ENCODE measurements at places on chromosomes 12 and 14.

DNA sequence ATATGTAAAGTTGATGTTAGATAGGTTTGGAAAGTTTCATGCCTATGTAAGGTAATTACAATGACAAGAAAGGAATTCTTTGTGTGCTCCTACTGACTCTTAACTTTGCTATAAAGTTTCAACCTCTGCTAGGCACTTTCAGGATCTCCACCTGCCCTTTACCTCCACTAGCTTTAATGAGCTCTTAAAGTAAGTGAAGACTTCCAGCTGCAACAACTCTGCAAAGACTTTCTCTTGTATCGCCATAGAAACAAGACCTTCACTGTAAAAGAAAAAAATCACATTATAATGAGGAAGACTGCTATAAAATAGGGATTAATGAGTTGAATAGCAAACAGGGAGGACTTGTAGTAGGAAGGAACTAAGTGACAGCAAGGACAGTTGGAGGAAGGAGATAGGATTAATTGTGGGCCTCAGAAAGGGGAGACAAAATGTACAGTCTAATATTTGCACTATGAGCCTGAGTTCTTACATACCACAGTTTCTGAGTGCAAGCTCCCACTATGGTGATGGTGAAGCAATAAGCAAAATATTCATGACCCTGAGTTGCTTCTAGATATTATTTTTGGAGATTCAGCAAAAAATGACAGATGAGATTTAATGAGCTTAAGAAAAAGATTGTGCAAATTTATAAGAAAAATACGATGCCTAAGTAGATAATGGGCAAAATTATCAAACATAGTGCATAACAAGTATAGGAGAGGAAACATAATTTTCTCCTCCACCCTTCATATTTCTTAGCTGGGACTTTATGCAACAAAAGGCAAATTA, 66.7 kb downstream of the DHRS2 start:
- no peak for DNase-seq

DNA sequence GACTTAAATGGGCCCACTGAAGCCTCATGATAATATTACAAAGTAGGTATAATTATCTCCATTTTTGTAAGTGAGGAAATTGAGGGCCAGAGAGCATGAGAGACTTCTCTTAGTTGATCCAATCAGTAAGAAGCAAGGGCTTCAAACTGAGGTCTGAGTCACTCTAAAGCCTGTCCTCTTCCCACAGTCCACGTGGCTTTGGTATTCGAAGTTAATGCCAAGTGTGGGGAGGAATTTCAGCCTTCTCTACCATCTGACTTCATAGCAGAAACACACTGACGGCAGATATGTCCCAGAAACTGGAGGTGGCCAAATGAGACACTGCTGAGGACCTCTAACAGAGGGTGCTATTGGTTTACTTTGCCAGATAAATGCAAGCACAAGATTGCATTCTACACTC, 114.4 kb upstream of the OVCH1 start:
- DNase-seq = no peak

- no peak for DNase-seq
Measured at GRCh38 chr12:112842441-112842840, 50.9 kb downstream of the RPH3A start.

DNA sequence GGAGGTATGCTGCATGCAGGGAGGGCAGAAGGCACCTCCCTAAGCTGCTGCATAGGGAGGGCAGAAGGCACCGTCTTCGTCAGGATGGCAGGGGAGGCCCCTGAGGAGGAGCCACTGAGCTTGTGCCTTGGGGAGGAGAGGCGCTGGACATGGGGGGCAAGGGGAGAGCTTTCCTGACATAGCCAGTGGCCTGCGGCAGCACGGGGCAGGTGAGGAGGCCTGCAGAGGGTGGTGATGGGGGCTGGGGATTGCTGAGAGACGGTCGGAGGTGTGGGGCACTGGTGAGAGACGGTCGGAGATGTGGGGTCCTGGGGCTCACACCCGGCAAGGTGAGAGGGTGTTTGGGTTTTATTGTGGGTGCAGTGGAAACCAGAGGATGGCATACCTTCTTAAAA, 10.4 kb upstream of the BDKRB2 start:
- DNase-seq = no peak

DNA sequence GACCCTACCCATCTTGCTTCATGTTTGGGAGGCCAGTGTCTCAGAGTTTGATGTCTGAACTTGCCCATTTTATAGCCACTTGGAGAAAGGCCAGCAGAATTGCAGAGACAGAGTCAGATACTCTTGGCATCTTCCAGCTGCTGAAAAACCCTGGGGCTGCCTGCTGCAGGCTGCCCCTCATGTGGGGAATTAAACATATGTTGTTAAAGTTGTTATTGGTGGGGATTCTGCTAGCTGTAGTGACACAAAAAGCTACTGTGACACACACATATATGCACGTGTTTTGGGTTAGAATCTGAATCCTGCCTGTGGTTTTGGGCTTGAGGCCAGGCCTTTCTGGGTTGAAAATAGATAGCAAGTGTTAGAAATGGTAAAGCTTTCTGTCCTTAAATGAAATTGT, 1288.4 kb downstream of the AACS start:
- no peak for DNase-seq

DNA sequence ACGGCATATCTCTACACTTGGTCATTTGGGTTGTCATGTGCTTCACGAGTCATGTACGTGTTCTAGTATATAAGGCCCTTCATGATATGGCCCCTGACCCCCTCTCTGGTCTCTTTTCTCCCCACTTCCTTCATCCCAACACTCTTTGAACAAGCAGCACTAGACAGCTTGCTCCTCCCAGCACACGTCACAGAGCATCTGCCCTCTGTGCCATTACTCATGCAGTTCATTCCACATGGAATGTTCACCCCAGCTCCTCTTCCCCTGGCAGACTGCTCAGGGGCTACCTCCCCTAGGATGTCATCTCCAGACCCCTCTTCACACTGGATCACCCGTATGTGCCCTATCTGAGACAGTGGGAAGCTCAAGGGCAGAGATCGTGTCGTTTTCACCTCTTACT, 14.1 kb upstream of the LRP1-AS start:
- DNase-seq = no peak

- no peak for DNase-seq
Measured at GRCh38 chr14:77903221-77903620, 103.3 kb downstream of the ADCK1 start.

DNA sequence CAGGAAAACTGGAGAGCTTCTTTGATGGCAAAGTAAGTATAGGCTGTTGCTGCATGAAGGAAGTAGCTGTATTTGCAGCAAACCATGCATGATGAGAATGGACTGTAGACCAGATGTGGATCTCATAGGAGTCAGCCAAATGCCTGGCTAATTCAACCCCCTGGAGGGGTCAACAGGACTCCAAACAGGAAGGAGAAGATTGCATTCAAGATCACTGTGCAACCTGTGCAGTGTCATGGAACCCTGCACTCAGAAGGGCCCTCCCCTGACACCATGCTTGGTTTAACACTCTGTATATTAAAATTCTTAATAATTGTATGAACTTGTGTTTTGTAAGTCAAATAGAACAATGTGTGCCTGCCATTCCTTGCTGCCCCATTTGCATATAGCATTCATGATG, 225.1 kb upstream of the FSCB start:
- DNase-seq = no peak

DNA sequence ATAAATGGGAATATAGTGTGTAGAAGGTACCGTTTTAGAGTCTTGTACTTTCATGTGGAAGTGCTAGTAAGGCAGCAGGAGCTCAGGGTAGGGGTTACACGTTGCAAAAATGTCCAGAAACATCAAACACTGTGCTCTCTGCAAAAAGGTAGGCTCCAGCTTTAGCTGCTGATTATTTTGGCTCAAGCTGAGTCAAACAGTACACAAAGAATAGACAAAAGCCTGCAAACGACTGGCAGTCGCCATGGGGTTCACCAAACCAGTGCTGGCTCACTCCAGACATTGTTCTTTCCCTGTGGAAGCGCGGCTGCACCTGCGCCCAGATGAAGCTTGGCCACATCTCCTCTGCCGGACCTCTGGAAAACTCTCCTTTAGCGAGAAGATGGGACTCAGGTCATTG, 45.3 kb upstream of the NAA30 start:
- DNase-seq = no peak

DNA sequence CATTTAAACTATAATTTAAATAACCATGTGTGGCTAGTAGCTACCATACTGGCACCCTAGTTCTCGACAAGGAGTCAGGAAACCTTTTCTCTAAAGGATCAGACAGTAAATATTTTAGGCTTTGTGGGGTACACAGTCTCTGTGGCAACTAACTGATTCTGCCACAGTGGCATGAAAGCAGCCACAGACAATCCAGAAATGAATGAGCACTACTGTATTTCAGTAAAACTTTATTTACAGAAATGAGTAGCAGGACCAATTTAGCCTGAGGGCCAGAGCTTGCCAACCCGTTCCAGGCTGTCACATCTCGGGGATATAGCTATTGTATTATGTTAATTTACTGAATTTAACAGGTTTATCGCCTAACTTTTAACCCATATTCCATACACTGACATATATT, 278.7 kb downstream of the ITPR2 start:
- DNase-seq = no peak

GRCh38 chr12:86134561-86134960, 121.6 kb downstream of the MGAT4C start:
- no peak for DNase-seq
